ENCODE measurements at places on chromosomes 2 and 18. TPM values are rescaled to one million over a fixed set of nuclear protein-coding genes. Genes with fewer than 3 reads are reported as not detected.

DNA sequence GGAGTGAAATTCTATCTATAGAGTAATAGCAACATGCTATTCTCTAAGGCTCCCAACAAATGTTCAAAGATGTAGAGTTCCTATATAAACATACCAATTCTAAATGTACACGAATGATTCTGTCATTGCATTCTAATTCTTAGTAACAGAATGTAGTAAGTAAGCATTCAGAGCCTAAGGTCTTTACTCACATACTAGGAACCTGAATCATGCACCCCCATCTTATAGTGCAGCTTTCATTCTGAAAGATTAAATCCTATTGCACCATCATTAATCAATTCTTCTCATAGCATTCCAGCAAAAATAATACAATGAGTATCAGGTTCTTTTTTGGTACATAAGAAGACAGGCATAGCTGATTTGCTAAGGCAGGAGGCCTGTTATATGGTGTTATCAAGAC is 230.0 kb downstream of the NCKAP5 start:
- no peak for DNase-seq

GRCh38 chr2:84779781-84780180 is 101.1 kb downstream of the TRABD2A start:
- DNase-seq: no peak

- no peak for DNase-seq
Measured at GRCh38 chr2:180577567-180577966, 402.8 kb upstream of the UBE2E3 start.

- no peak for DNase-seq
Measured at GRCh38 chr2:62573936-62574335, 67.9 kb upstream of the TMEM17 start.

DNA sequence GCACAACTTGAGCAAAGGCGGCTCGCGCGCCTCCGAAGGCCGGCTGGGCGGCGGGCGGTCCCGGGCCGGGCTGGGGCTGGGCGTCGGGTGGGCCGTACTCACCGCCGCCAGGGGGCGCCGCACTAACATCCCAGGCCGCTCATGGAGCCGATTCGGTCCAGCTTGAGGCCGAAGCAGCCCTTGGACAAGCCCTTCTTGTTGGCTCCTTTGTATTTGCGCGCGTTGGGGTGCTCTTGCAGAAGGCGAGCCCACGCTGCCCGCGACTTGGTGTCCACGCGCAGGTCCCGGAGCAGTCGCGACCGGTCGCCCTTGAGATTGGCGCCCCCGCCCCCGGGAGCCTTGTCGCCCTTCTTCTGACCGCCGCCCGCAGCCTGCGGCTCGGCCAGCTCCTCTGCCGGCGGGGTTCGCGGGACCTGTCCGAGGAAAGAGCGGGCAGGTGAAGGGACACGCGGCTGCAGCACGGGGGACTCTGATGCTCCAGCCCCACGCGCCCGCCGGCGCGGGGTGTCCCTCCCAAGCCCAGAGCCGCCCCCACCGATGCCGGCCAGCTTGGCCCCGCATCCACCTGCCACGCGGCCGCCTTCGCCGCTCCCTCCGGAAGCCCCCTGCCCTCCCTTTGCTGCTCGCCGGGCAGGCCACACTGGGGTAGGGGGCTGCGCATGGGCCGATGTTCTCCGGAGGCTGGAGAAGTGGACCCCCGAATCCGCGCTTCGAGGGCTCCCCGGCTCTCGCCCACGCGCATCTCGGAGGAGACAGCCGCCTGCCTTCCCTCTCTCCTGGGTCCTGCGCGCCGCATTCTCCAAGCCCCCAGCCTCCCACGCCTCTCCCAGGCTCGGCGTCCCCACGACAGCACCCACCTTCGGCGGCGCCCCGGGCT is 655 bp downstream of the NPPC start:
- peak; percentile 86 for DNase-seq

- no peak for DNase-seq
Measured at GRCh38 chr18:11268741-11269233, 119.4 kb upstream of the PIEZO2 start.

GRCh38 chr2:17857021-17857420 is 21.4 kb upstream of the KCNS3 start:
- no peak for DNase-seq

DNA sequence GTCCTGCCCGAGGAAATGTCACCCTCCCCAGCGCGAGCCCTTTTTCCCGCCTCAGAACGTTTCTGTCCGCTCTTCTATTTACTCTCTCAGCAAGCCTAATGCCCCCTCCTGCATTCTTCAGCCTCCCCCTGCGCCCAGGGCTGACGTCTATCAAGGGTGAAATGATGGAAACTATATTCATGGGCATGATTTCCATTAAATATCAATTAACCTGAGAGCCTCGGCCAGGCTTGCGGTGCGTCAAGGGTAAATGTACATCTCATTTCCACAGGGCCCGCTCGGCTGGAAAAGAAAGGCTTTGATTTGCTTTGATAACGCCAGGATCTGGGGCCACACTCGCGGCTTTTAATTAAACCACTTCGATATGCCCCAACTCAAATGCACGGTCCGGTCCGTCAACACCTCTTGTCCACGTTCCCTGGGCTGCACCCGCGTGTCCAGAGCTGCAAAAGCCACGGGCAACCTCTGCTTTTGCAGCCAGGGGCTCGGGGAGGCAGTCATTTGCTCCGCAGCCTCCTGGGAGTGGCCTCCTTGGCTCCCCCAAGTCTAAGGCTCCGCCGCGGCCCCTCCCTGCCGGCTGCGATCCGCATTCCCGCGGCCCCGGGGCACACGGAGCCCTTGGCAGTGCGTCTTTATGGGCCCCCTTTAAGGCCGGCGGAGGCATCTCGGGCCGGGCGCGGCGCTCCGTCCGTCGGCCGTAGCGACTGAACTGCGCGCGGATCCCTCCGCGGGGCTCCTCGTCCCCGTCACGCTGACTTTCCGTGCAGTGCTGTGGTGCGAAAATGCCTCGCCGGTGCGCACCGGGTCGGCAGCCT is at the start of gene HOXD8:
TSS of gene HOXD8 (plus strand) at position 724 of the 815 bp plus-strand sequence. CDS start 662 bp downstream, outside the sequence.
- peak; percentile 85 for DNase-seq

DNA sequence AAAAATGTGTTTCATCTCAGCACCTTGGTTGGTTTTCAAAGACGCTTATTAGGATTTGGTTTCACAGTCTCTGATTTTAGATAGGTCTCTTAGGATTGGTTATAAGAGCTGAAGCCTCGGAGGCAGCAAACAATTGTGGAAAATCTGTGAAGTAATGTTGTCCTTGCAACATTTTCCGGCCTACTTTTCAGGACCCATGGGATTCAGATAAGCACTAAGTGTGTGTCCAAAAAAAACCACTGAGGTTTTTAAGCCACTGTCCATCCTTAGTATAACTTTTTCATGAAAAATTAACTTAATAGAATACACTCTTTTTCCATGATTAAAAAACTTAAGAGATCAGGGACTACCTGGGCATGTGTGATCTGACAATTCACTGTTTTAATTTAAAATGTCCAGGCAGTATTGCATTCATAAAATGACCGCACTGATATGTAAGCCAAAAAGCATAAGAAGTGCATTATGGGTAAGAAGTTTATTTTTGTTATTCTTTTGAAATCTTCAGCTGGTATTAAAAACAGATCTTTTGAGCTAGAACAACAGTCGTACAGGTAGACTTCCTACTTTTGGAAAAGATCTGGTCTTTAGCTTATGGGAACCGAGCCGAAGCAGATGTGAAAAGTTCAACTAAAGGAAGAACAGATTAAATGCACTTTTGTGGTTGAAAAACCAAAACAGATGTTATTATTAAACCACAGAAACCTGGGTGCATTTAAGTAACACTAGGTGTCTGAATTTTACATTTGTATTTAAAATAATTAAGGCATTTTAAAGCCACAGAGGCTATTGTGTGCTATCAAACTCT is 479.4 kb upstream of the ZEB2 start:
- DNase-seq: no peak

DNA sequence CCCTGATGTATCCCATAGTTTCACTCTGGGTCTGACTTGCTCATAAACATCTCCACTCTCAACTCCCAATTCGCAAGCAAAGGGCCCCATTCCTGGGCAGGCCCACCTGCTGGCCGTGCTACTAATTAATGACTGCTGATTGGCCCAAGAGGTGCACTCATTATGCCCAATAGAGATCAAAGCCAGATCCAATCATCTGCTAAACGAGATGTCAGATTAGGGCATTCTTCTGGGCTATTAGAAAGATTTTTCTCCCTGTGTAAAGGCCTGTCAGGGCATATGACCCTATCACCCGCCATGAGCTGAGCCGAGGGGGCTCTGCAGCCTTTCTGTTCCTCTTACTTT is 103.4 kb upstream of the HAAO start:
- no peak for DNase-seq

DNA sequence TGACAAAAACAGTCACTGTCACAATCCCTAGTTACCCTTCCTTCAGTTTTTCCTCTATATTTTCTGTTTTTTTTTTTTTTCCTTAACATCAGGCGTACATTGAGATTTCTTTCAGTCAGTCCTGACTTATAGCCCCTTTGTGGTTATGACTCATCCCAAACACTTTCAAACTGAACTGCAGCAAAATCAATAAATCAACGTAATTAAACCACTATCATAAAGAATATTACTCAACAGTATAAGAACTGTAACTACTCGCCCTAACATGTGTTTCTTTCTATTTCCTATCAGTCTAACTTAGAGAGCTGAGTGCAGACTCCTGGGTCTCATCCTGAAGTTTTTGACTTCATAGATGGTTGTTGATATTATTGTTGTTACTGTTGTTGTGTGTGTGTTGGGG is 523.5 kb downstream of the LRRTM4 start:
- no peak for DNase-seq

DNA sequence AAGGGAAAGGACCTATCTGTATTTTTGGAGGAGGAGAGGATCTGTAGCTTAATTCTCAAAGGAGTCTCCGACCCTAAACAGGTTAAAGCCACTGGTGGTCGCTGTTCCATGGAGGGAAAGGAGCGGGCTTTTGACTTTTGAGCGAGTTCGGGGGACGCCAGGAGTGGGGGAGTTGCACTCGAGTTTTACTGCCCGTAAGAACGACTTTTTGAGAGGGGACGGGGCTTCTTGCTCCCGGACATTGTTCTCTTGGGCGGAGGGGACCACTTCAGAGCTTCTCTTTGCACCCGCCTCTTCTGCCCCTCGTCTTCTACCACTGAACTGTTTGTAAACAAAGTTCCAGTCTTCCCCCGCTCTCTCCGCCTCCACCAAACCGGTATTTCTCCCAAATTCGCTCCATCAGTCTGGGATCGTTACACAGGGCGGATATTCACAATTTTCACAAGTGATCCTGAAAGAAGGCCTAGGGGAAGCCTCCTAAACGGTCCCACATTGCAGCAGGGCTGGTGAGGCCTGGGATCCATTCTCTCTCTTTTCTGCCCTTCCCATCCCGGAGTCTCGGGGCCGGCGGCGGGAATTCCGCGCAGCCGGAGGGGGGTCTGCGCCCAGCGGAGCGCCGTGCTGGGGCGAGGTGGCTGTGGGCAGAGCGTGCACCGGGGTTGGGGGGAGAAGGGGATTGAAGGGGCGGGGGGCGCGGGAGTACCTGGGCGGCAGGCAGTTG is 6.6 kb downstream of the DLX2 start:
- no peak for DNase-seq

DNA sequence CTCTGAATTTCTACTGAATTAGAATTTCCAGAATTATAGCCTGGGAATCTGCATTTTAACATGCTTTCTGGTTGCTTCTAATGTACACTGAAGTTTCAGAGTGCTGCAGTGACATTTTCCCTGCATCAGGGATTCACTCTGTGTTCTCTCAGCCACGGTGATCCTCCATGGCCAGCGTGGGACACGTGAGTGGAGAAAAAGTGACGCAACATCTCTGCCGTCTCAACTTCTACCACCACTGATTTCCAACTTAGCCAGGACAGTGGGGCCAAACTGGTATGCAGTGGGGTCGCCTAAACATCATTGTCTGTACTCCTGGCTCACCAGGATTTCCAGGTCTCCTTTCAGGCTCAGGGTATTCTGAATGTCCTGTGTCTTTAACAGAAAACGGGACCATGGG is 44.6 kb downstream of the LAMA3 start:
- no peak for DNase-seq

GRCh38 chr18:5419030-5419429 is 123.5 kb upstream of the ZBTB14 start:
- DNase-seq: no peak

DNA sequence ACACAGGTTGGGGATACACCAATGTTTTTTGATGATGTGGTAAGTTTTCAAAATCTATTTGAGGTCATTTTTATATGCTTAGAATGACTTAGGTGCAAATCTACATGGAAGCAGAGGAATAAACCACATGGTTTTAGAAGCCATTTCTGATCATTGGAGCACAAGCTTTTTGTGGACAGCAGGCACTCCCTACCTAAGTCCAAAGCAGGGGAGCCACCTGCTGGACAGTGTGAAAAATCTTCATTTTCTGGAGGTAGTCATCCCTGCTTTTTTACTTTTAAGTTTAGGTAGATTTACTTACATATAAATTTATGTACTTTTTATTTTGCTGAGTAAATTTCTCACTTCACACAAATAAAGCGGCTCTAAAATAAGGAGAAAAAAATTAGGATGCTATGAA is 323.2 kb downstream of the PLCL1 start:
- DNase-seq: peak; percentile 12

GRCh38 chr18:12579775-12580174 is 78.1 kb downstream of the SPIRE1 start:
- no peak for DNase-seq

GRCh38 chr2:240369801-240370585 is 65.5 kb upstream of the GPC1 start:
- DNase-seq: peak; percentile 95

GRCh38 chr2:84278386-84278785 is 180.7 kb downstream of the SUCLG1 start:
- DNase-seq: no peak

- DNase-seq: peak; percentile 38
Measured at GRCh38 chr2:168490015-168490874, 34.2 kb downstream of the CERS6 start.

DNA sequence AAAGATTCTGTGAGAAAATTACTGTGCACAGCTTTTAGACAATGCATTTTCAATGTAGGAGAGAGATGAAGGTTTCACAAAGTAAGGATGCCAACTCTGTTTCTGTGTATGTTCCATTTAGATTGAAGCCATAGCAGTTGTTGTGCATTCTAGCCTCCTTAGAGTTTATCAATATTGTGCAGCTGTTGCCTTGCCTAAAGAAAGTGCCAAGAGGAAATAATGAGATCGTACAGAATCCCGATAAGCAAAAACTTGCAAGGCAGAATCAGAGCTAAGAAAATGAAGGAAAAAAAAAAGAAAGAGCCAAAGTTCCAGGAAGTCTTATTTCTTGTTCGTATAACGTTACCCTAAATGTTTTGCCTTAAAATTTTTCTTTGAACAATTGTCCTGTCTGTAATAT is 965.0 kb downstream of the DCDC2C start:
- DNase-seq: no peak

- DNase-seq: no peak
Measured at GRCh38 chr2:28351621-28352020, 41.0 kb upstream of the FOSL2 start.

Gene ANKRD30B
- polyA plus RNA-seq: not detected

Gene PSD4
- 21.1 TPM for polyA plus RNA-seq

Gene HOXD12
- not detected for polyA plus RNA-seq

Gene GCG
- not detected for polyA plus RNA-seq

Gene KCNG2
- not detected for polyA plus RNA-seq

Gene POTEI
- polyA plus RNA-seq: not detected

Gene ANKRD29
- 17.4 TPM for polyA plus RNA-seq

Gene AGBL5
- polyA plus RNA-seq: 28.3 TPM

Gene CABLES1
- 4.5 TPM for polyA plus RNA-seq

Gene FSHR
- polyA plus RNA-seq: not detected

Gene EMX1
- polyA plus RNA-seq: not detected

Gene TFCP2L1
- polyA plus RNA-seq: 1.3 TPM

Gene HOXD10
- polyA plus RNA-seq: 4.3 TPM

Gene APOB
- not detected for polyA plus RNA-seq

Gene TCF4
- polyA plus RNA-seq: 2.2 TPM

Gene RTP5
- not detected for polyA plus RNA-seq
